ENCODE measurements at places on chromosomes 6 and 20.

GRCh38 chr20:50196896-50197295 is 6.3 kb downstream of the CEBPB start:
- no peak for DNase-seq

GRCh38 chr20:45008521-45009049 is 42.3 kb downstream of the STK4 start:
- DNase-seq: no peak

GRCh38 chr6:167664678-167665660 is 161.7 kb upstream of the AFDN start:
- no peak for DNase-seq

GRCh38 chr6:108673602-108674001 is 112.9 kb downstream of the FOXO3 start:
- DNase-seq: no peak

DNA sequence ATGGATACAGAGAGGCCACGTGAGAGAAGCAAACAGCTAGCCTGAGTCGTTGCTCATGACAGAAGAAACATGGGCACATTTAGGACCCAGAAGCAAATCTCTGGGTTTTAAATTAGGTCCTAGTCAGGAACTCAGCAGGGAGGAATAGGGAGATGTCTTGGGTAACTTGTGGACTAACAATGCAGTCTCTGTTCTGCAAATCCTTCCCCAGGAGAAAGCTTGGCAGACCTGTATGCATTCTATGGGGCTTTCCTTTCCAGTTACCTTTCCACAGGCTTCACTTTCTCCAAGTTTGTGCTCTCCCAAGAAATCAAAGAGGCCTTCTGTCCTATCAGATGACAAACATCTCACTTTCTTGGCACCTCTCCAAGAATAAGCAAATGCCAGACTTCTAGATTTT is 47.2 kb upstream of the PLCB4 start:
- DNase-seq: no peak

DNA sequence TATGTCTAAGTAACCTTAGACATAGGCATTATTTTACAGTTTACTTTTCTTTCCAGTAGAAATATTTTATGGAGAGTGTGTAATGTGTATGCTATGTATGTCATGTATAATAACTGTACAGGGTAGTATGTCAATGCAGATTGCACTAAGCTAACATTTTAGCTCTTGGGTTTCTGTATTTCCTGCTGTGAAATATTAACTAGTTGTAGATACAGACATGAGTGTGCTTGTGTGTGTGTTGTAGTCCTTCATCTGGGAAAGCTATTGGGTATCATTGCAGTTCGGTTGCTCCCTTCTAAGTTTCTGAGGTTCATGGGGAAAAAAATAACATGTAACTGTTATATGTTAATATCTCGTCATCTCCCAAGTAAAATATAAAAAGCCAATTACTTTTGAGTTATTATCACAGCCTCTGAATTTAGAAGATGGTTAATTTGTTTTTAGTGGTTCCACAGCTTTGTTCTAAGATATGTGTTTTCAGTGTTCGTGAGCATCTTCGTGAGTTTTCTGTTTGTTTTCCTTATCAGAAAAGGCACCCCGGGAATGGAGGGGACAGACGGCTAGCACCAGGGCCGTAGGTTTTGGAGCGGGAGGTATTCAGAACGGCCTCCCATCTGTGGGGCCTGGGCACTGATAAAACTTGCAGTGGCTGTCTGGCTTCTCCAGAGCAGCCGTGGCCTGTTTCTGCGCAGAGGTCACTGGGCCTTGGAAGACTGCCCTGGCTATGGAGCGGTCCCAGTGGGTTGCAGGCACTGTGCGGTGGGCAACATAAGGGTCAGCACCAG is 215.0 kb downstream of the ARID1B start:
- DNase-seq: no peak

DNA sequence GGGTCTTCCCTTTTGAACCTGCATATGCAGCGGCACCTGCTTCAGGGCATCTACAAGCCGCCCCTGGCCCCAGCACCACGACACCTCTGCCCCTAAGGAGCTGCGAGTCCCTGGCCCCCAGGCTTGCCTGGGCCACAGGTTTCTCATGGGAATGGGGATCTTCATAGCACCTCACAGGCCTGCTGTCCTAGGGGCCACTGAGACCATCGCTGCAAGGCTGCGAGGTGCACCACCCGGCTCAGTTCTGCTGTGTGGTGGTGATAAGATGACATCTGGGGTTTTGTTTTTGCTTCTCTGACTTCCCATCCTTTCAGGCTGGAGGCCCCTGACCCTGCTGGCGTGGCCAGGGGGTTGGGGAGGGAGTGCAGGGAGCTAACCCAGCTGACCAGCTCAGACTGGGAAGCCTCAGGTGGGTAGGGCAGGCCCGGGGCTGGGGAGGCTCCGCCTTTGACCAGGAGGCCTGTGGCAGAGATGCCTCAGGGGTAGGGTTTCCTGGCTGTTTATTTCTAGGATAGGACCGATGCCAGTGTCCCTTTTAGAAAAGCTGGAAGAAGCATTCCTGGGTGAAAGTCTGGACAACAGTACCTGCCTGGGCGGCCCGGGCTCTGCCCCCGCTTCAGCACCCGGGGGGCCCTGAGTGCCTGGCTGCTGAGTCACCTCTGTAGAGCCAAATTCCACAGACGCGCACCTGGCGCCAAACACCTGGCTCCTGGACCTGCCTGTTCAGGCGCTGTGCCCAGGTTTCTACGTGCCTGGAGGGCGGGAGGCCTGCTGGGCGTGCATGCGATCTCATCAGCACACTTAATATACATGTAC is 264.7 kb downstream of the DLL1 start:
- no peak for DNase-seq

- no peak for DNase-seq
Measured at GRCh38 chr6:120147071-120147871, 797.7 kb upstream of the MAN1A1 start.
